ENCODE measurements at places on chromosomes 1 and 21. TPM values are rescaled to one million over a fixed set of nuclear protein-coding genes. Genes with fewer than 3 reads are reported as not detected.

DNA sequence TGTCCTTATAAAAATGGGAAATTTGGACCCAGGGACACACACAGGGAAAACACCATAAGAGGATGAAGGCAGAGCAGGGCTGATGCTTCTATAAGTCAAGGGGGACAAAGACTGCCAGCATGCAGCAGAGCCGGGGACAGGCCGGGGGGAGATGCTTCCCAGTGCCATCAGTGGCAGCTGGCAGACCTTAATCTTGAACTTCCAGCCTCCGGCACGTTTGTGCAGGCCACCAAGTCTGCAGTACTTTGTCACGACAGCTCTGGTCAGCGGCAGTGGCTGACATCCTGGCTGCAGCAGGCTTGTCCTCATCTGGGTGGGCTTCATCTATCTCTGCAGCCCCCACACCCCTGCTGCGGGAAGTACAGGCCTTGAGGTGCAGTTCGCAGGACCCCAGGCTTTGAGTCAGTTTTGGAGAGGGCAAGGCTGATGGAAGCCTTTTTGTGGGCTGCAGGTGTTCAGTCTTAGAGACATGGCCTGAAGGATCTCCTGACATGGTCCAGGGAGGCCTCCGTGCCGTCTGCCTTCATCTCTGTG lies 186.0 kb downstream of the DYRK1A start:
- no peak overlapping the region for H3K27ac ChIP-seq
- H3K4me1 ChIP-seq, result peaks cover 10% of the 10 kb centered on the region
- H3K27me3 ChIP-seq, result peaks cover 21% of the 10 kb centered on the region
- no peak overlapping the region for H3K4me3 ChIP-seq
- H3K36me3 ChIP-seq, result no peaks in the 10 kb centered on the region

DNA sequence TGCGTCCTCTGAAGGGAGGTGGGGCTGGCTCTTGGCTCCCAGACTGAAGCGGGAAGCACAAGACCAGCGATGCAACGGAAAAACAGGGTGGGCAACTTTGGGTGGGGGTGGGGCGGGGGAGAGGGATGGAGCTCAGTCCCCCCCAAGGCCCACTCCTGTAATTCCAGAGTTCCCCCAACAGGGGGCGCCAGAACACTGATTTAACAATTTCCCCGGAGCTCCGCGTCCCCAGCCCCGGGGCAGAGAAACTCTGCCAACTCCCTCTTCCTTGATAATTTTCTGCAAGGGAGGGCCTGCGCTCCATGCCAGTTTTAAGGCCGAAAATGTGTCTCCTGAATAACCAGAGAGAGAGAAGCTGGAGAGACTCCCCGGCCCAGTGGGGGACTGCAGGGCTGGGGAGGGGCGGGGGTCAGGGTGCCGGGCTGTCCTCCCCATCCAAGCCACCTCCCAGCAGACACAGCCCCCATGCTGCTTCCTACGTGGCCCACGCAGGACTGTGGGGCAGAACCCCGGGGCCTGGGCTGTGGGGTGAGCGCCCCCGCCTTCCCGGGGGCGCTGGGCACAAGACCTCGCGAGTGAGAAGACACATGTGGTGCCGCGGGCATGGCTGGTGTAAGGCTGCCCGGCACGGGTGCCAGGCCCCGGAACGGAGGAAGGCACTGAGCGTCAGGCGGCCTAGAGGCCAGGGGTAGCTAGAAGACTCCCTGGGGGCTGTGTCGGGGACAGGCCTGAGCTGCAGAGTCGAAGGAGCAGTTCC lies 51.4 kb downstream of the KIF21B start:
- H3K27ac ChIP-seq, result no peak overlapping the region
- H3K4me1 ChIP-seq, result peaks cover 15% of the 10 kb centered on the region
- H3K36me3 ChIP-seq, result no peaks in the 10 kb centered on the region
- no peak overlapping the region for H3K4me3 ChIP-seq

DNA sequence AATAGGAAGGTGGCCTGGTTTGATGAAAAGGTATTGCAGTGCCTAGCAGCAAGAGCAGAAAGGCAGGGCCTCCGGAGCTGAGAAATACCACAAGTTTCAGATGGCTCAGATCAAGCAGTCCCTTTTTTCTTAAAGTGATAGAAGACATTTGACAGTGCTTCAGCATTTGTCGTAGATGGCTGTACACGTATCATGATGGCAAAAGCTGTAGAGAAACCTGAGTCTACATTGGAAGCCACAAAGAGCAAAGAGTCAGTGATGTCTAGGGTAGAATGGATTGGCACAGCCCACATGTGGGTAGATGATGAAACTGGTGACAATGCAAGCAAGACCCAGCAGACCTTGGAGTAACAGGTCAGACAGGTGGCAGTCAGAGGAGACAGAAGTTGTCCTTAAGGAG lies 101.3 kb upstream of the ARTN start:
- H3K36me3 ChIP-seq, result no peaks in the 10 kb centered on the region
- peaks cover 27% of the 10 kb centered on the region for H3K4me1 ChIP-seq
- H3K27me3 ChIP-seq, result no peaks in the 10 kb centered on the region
- H3K27ac ChIP-seq, result no peak overlapping the region
- H3K4me3 ChIP-seq, result no peak overlapping the region
- DNase-seq, result no peak

GRCh38 chr1:209389258-209389657 lies 194.3 kb upstream of the CAMK1G start:
- DNase-seq, result no peak
- no peak overlapping the region for H3K27ac ChIP-seq
- H3K36me3 ChIP-seq, result no peaks in the 10 kb centered on the region
- peaks cover 5% of the 10 kb centered on the region for H3K27me3 ChIP-seq

DNA sequence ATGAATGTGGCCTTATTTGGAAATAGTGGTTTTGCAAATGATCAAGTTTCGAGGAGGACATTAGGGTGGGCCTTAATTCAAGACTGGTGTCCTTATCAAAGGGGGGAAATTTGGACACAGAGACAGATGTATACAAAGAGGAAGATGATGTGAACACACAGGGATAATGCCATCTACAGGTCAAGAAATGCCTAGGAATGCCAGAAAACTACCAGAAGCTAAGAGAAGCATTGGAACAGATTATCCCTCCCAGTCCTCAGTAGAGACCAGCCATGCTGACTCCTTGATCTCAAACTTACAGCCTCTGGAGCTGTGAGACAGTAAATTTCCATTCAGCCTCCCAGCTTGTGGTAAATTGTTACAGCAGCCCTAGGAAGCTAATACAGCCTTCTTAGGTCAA lies 151.4 kb downstream of the PTGER3 start:
- peak overlapping the region; percentile 75 for H3K27ac ChIP-seq
- peaks cover 46% of the 10 kb centered on the region for H3K4me1 ChIP-seq
- no peak for DNase-seq
- peak overlapping the region; percentile 62 for H3K4me3 ChIP-seq

DNA sequence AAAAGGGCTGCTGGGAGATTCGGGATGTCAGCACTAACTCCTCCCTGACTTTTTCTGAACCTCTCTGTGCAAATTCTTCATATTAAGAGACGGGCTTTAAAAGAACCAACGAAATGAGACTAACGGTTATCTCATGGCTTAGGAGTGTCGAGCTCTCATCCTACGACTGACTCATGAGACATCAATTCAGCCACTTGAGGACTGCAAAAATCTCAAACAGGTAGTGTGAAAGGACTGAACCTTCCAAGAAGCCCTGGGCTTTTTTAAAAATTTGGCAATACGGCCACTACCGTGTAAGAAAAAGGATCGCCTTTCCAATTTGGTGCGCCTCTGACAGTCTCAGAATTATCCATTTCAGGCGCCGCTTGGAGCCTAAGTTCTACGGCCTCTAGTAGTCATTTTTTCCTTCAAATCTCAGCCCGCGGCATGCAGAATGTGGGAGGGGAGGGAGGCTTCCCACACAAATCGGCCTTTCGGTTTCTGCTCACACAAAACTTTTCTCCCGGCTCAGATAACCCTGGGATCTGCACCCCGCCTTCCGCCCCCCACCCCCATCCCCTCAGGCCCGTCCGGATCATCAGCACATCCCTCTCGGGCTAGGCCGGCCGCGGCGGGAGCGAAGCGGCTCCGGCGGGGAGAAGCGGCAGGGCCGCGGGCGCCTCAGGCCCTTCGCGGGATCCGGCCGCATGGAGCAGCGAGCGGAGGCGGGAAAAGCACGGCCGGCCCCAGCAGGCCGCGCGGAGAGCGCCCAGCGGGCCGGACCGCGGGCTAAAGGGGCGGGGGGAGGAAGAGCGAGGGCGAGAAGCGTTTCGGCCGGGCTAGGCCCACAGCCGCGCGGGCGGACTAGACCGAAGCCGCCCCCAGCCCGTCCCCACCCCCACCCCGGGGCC lies 618 bp downstream of the HNRNPR start:
- H3K27me3 ChIP-seq, result no peaks in the 10 kb centered on the region
- H3K4me1 ChIP-seq, result peaks cover 54% of the 10 kb centered on the region
- H3K4me3 ChIP-seq, result peak overlapping the region; percentile 96
- peaks cover 19% of the 10 kb centered on the region for H3K36me3 ChIP-seq
- peak overlapping the region; percentile 99 for H3K27ac ChIP-seq
- DNase-seq, result peak; percentile 67

GRCh38 chr1:165842671-165843129 lies 15.3 kb downstream of the UCK2 start:
- peak overlapping the region; percentile 79 for H3K4me3 ChIP-seq
- no peaks in the 10 kb centered on the region for H3K36me3 ChIP-seq
- no peak for DNase-seq
- peaks cover 35% of the 10 kb centered on the region for H3K4me1 ChIP-seq
- H3K27ac ChIP-seq, result peak overlapping the region; percentile 63

- no peak overlapping the region for H3K4me3 ChIP-seq
- H3K27me3 ChIP-seq, result peaks cover 19% of the 10 kb centered on the region
- H3K36me3 ChIP-seq, result no peaks in the 10 kb centered on the region
- no peak overlapping the region for H3K27ac ChIP-seq
These were observed 54.6 kb downstream of the GORAB start for GRCh38 chr1:170586321-170587252.

ADAM30 gene
- total RNA-seq, result not detected

ZC3H12A gene
- 198 TPM for total RNA-seq

RHOU gene
- 3.7 TPM for total RNA-seq

TNFRSF18 gene
- 295 TPM for total RNA-seq

USH2A gene
- not detected for total RNA-seq

KISS1 gene
- not detected for total RNA-seq

LCE6A gene
- total RNA-seq, result not detected
